ENCODE measurements at places on chromosomes 16 and 17. TPM values are rescaled to one million over a fixed set of nuclear protein-coding genes. Genes with fewer than 3 reads are reported as not detected.

DNA sequence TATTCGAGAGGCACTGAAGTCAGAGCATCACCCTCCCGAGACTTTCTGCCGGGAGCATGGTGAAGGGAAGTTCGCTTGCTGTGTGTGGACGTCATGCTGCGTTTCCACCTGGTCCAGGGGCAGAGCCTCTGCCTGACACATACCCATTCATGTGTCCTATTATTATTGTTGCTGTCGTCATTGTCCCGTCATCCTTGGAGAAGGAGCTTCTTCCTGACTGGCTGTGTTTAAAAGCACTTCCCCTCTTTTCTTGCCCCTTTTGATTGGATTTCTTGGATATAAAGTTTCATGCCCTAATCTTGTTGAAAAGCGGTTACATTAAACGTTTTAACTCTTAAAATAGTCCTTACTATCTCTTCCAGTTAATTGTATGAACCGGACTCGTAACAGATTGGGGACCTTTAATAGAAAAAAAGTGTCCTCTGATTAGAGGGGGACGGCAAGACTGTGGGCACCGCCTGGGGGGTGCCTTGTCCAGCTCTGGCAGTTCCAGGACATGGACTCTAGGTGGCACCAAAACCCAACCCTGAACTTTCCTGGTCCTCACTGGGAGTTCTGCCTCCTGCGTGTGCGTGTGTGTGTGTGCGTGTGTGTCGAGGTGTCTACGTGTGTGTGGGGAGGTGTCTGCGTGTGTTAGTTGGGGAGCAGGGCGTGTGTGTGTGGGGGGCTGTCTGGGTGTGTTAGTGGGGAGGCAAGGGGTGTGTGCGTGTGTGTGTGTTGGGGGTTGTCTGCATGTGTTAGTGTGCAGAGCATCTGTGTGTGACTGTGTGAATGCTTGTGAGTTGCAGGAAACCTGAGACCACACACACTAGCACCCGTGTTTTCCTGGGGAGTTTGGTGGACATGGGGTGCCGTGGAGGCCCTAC lies 133.3 kb upstream of the CIBAR2 start:
- no peaks in the 10 kb centered on the region for H3K36me3 ChIP-seq
- peaks cover 9% of the 10 kb centered on the region for H3K4me1 ChIP-seq
- no peak overlapping the region for H3K27ac ChIP-seq

DNA sequence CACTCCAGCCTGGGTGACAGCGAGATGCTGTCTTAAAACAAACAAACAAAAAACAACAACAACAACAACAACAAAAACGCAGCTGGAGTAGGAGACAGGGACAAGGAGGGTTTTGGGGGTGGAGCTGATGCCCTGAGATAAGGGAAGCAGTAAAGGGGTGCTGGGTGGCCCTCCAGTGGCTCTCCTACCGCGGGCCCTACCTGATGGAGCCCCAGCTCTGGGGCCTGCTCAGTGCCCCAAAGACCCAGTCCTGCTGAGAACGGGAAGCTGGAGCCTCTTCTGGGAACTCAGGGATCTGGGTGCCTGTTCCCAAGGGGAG lies 21.3 kb upstream of the NAGS start:
- no peak for DNase-seq
- no peak overlapping the region for H3K27ac ChIP-seq
- no peaks in the 10 kb centered on the region for H3K27me3 ChIP-seq
- no peaks in the 10 kb centered on the region for H3K36me3 ChIP-seq
- no peak overlapping the region for H3K4me3 ChIP-seq

DNA sequence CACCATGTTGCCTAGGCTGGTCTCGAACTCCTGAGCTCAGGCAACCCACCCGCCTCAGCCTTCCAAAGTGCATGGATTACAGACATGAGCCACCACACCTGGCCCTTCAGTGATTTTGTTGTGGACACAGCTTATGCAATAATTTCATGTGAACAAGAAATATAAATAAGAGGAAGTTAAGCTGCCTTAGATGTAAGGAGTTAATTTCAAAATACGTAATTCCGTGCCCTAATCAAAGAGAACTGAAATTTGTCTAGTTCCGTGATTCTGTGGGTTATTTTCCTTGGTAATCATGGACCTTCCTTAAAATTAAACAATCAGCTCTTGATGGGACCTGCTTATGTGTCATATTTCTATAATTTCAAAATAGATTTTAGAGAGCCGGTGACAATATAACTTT lies 11.9 kb downstream of the TVP23A start:
- no peak overlapping the region for H3K4me3 ChIP-seq
- no peaks in the 10 kb centered on the region for H3K36me3 ChIP-seq
- no peak overlapping the region for H3K27ac ChIP-seq
- H3K4me1 ChIP-seq, result no peaks in the 10 kb centered on the region
- no peaks in the 10 kb centered on the region for H3K27me3 ChIP-seq

The PRDM7 gene
- total RNA-seq, result not detected
